ENCODE measurements at places on chromosomes 12 and 14. TPM values are rescaled to one million over a fixed set of nuclear protein-coding genes. Genes with fewer than 3 reads are reported as not detected.

Gene MSRB3
- total RNA-seq, result 42.6 TPM

Gene PLEKHD1
- not detected for total RNA-seq

Gene ACOT4
- 0.49 TPM for total RNA-seq

Gene KRT2
- not detected for total RNA-seq

Gene IL31
- total RNA-seq, result not detected

Gene GDF3
- not detected for total RNA-seq

Gene SELPLG
- total RNA-seq, result 0.97 TPM

Data from cardiac atrium fibroblast (primary cell).